ENCODE measurements at places on chromosomes 6 and 20. TPM values are rescaled to one million over a fixed set of nuclear protein-coding genes. Genes with fewer than 3 reads are reported as not detected.

The TAAR5 gene
- polyA plus RNA-seq, result not detected

The FAM135A gene
- polyA plus RNA-seq, result 35.2 TPM

The CAGE1 gene
- polyA plus RNA-seq, result 0.12 TPM

The LINC00237 gene
- 2.0 TPM for polyA plus RNA-seq

The TMEM217 gene
- polyA plus RNA-seq, result 0.77 TPM

The DNPH1 gene
- polyA plus RNA-seq, result 43.4 TPM

The KAT14 gene
- 17.8 TPM for polyA plus RNA-seq

The RIMS4 gene
- 3.5 TPM for polyA plus RNA-seq

The DLL1 gene
- 2.2 TPM for polyA plus RNA-seq

The CENPB gene
- polyA plus RNA-seq, result 9.5 TPM

The XKR7 gene
- polyA plus RNA-seq, result 0.64 TPM

The KIF16B gene
- polyA plus RNA-seq, result 5.5 TPM

The CFAP206 gene
- not detected for polyA plus RNA-seq

The DCDC2 gene
- polyA plus RNA-seq, result 0.12 TPM

The VNN1 gene
- polyA plus RNA-seq, result not detected

The ABT1 gene
- polyA plus RNA-seq, result 29.1 TPM

The EYA2 gene
- 0.94 TPM for polyA plus RNA-seq

The ZNF311 gene
- polyA plus RNA-seq, result 1.5 TPM

The CCM2L gene
- 6.4 TPM for polyA plus RNA-seq

The CYP39A1 gene
- polyA plus RNA-seq, result 2.2 TPM

The SLPI gene
- not detected for polyA plus RNA-seq

The COL21A1 gene
- polyA plus RNA-seq, result 5.0 TPM

The ACOT8 gene
- 43.1 TPM for polyA plus RNA-seq

The FAM217A gene
- not detected for polyA plus RNA-seq

The SAMD5 gene
- polyA plus RNA-seq, result 0.09 TPM

The OR2B6 gene
- not detected for polyA plus RNA-seq

The FAXC gene
- polyA plus RNA-seq, result 15.2 TPM

The BMP2 gene
- polyA plus RNA-seq, result 0.92 TPM

The RPS10 gene
- 1,755 TPM for polyA plus RNA-seq

The RREB1 gene
- polyA plus RNA-seq, result 8.5 TPM

The ADGB gene
- polyA plus RNA-seq, result not detected

The PERP gene
- 28.4 TPM for polyA plus RNA-seq

The APCDD1L gene
- polyA plus RNA-seq, result 1.8 TPM

The PROKR2 gene
- 1.8 TPM for polyA plus RNA-seq

The MICB gene
- polyA plus RNA-seq, result 8.8 TPM

The ZBTB46 gene
- 3.2 TPM for polyA plus RNA-seq

The SNX21 gene
- polyA plus RNA-seq, result 15.5 TPM

The ADGRF4 gene
- not detected for polyA plus RNA-seq

The ULBP2 gene
- polyA plus RNA-seq, result 0.21 TPM

The ADAM33 gene
- polyA plus RNA-seq, result 2.4 TPM

The PDRG1 gene
- polyA plus RNA-seq, result 28.4 TPM

Measured in GM23338 (cell line).